ENCODE measurements at places on chromosomes 11 and 22. TPM values are rescaled to one million over a fixed set of nuclear protein-coding genes. Genes with fewer than 3 reads are reported as not detected.

Gene NTM
- 1.0 TPM for total RNA-seq

Gene KCNQ1
- 0.09 TPM for total RNA-seq

Gene CSF2RB
- 20.6 TPM for total RNA-seq

Gene SLC7A4
- not detected for total RNA-seq

DNA sequence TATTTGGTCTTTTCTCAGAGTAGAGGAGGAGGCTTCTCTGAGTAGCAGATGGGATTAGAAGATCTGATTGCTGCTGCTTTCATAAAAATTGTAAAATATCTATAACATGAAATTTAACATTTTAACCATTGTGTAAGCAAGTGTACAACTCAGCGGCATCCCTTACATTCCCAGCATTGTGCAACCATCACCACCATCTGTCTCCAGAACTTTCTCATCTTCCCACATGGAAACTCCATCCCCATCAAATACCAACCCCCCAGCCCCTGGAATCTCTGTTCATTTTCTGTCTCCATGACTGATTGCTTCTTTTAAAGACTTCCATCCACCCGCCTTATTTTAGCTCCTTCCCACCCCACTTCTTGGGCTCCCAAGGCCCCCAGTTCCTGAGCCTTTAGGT is 32.3 kb downstream of the MRGPRD start:
- DNase-seq = no peak

GRCh38 chr11:70496591-70497535 is 98.5 kb downstream of the CTTN start:
- no peak for DNase-seq

- peak; percentile 91 for DNase-seq
Measured at GRCh38 chr11:66543263-66544107, 2.4 kb downstream of the ZDHHC24 start.

GRCh38 chr11:129691142-129691541 is 124.5 kb upstream of the TMEM45B start:
- DNase-seq = no peak

- DNase-seq = no peak
Measured at GRCh38 chr22:38291201-38291777, 18.5 kb upstream of the TMEM184B start.

DNA sequence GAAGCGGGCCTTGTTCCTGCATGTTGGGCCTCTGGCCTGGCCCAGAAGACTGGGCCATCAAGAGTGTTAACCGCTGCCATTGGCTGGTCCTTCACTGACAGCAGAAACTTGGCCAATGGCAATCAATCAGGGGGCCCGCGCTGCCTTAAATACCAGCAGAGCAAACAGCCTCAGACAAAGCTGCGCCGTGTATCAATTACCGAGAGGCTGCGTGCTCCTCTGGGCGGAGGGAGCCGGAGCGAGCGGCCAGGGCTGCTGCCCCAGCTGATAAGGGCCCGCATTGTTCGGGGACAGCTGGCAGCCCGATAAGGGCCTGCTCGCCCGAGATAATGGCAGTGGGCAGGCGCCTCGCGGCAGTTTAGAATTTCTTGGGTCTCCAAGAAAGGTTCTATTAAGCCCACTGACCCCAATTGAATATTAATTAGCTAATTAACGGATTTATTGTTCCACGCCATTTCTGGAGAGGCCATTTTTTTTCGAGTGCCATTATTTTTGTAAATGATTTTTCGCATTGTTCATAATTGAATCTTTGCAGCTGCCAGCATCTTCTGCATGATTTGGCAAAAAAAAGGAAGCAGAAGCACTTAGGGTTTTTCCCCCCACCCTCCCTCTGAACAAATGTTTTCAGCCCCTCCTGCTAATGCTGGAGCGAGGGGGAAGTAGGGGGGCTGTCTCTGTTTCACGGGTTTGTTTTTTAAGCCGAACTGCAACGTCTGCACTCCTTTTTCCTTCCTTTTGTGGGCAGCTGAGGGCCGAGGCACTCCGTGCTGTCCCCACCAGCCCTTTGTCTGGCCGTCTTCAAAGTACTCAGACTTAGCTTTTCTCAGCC is 37.6 kb upstream of the RIC3 start:
- DNase-seq = peak; percentile 95

DNA sequence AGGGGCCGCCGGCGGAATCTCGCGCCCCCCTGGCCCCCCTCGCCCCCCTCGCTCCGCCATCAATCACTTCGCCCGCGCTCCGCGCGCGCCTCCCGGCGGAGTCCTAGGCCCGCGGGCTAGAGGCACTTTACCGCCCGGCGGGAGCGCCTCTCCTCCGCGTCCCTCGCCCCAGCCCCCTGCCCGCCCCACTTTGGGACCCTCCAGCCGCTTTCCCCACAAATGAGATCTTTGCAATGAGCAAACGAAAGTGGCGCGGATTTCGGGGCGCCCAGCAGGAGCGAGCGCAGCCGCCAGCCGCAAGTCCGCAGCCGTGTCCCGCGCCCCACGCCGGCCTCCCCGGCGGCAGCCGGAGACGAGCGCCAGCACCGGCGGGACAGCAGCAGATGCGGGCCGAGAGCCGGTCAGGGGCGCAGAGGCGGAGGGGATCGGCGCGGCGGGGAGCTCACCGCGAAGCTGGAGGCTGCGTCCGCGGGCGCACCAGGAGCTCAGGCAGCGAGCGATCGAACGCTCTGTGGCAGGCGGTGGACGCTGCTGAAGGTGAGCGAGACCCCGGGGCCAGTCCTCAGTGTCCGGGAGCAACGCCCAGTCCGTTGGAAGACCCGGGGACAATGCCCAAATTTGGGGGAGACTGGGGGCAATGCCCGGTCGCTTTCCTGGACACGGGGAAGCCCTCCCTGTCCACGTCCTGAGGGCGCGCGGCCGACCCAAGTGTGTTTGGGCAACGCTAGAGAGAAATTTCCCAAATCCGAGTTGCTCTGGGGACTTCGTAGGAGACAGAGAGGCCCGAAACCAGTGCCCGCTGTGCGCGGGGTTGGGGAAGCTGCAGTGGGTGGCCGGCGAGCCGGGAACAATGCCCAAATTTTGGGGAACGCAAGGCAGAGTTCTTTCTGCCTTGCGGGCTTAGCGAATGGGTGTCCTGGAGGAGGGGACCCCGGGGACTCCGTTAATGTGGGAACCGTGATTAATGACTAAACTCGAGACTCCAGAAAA is 1.5 kb upstream of the IGF2 start:
- no peak for DNase-seq

DNA sequence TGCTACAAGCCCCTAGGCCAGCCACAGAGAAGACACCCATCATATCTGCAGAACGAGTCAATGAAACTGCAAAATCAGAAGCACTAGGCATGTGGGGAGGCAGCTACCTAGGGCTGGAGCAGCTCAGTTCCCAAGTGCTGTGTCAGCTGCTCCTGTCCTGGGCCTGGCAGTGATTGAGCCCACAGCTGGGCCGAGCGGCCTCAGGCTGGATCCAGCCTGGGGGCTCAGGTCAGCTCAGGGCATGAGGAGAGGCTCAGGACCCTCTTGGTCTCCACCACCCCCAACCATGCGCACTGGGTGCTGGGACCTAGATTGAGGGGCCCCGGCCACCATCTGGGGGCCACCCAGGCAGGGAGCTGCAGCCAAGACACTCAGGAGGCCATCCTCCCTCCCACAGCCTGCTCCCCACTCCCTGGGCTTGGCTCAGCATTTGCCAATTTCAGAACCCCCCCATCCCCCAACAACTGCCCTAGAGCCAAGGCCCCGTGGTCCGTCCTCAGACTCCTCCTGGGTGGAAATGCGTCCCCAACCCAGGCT is 2.4 kb upstream of the TNNT3 start:
- no peak for DNase-seq

GRCh38 chr11:134921938-134922337 is 509.9 kb upstream of the B3GAT1 start:
- DNase-seq = no peak

GRCh38 chr11:95363708-95364107 is 132.7 kb upstream of the SESN3 start:
- DNase-seq = no peak

- peak; percentile 70 for DNase-seq
Measured at GRCh38 chr11:9459667-9460321, 1.0 kb upstream of the ZNF143 start.

DNA sequence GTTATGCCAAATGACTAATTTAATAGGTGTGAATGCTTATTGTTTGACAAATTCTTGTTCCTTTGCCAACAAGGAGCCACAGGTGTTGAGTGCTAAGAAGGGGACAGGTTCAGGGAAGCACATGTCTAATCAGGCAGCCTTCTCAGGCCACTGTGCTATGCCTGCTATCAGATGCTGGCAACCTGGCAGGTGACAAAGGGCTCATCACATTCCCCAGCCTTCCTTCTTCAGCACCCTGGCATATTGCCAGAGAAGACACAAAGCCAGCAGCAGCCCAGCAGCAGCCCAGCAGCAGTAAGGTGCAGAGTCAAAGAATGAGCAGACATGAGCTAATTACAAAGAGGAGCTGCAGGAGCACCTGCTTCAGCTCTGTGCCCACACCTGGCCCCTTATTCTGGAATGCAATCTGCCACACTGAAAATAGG is 68.2 kb downstream of the GUCY1A2 start:
- no peak for DNase-seq

DNA sequence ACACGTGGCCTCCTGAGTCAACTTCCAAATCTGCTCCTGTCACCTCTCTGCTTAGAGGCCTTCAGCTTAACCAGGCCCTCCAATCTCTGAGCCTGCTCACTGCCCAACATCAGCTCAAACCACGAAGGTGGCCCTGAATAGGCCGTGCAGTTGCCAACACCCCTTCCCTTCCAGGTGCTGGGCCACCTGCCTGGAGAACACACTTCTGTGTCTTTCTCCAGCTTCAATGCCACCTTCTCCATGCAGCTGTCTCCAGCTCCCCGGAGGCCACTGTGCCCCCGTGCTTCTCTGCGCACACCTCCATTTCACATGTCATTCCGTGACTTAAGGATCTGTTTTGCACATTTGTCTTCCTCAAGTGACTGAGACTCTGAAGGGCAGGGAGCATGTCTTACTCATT is 5.3 kb downstream of the RELA start:
- no peak for DNase-seq

DNA sequence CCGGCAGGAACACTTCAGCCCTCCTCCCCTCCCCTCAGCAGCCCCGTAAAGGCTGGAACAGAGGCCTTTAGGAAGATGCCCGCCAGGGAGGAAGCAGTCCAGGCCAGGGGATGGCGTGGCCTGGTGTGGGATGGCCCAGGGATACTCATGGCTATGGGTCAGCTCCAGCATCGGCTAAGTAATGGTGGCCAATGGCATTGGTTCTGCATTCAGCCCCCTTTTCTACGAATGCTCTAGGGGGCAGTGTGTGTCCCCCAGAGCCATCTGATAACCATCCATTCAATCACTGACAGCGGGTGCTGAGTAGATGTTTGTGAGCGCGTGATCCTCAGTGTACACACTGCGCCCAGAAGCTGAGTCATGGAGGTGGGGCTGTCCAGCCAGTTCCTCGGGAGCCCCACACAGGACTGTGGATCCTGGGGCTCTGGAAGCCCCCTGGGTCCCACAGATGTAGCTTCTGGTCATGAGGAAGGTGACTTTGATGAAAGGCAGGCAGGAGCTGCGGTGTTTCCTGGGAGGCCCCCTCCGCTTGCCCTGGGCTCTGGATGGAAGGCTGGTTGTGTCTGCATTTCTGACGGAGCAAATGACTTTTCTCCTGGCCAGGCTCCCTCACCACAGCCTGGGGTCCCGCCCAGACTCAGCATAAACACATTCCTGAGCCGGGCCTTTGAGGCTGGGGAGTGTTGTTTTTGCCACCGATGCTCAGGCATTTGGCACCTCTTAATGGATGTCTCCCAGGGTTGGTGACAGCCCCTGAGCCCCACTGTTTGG is 46.5 kb downstream of the FBLN1 start:
- DNase-seq = no peak

DNA sequence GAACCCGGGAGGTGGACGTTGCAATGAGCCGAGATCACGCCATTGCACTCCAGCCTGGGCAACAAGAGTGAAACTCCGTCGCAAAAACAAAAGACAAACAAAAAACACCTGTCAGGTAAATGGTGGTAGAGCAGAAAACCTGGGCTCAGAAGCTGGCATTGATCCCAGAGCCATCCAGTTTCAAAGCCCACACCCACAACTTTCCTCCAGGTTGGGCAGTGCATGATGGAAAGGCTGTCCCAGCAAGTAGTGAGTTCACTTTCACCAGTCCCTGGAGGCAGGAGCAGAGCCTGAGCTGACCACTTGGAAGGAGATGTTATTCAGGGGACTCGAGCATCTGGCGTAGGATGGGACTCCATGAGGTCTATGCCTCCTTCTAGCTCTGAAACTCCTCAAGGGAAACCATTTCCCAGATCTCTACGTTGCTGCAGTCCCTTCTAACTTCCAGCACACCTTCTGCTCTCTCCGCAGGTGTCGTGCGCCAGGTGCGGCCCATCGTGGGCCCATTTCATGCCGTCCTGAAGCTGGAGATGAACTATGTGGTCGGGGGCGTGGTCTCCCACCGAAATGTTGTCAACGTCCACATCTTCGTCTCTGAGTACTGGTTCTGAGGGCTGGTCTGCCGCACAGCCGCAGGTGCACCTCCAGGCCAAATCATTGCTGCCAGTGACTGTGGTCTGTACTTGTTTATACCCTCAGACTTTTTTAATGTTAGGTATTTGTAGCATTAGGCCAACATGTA is 71.6 kb upstream of the ATXN10 start:
- DNase-seq = no peak

GRCh38 chr22:36589856-36590255 is 60.9 kb upstream of the EIF3D start:
- no peak for DNase-seq

- DNase-seq = no peak
Measured at GRCh38 chr11:35631891-35632290, 13.6 kb downstream of the FJX1 start.

DNA sequence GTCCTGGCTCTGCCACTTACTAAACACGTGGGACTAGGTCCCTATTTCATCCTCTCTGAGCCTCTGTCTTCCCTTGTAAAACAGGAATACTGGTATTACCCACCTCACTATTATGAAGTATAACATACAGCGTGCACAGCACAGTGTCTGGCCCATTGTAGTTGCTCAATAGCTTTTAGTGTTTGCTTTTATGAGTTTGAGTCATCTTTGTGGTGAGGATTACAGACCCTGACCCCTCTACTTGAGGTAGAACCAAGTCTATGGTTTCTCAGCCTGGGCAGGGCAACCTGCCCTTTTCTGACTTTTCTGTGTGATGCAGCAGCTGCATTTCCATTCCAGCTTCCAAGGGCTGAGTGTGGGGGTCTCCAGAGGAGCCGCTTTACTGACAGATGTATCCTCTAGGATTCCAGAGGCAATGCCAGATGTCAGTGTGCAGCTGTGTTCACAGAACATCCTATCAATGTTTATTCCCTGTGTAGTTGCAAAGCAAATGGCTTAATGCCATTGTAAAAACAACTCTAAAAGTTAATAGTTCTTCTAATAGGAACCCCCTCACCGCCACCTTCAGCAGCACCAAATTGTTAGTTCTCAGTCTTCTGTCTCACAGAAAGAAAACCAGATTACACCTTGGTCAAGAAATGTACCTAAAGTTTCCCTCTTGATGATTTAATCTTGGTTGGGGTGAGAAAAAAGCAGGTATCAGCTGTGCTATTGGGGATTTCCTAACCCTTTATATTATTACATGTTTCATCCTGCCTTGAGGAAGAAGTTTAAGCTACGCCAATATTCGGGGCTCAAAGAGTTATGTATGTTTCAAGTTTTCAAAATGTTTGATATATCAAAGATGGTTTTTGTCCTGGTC is 16.8 kb downstream of the PRR5L start:
- no peak for DNase-seq
